ENCODE measurements at places on chromosomes 7 and 10. TPM values are rescaled to one million over a fixed set of nuclear protein-coding genes. Genes with fewer than 3 reads are reported as not detected.

The CPVL gene
- total RNA-seq: not detected

DNA sequence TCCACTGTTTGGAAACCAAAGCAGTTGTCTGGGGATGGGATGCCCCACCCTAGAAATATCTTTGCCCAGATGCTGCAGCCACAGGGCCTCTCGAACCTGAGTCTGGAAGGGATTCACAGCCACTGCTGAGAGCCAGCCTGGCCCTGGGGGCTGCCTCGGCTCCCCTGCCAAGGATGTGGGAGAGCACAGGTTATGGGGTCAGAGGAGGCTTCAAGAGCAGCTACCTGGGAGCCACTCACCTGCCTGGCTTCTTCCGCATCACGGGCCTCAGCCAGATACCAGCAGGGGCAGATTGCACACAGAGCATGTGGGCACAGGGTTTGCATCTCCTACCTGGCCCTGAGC lies 5.4 kb upstream of the PWWP2B start:
- H3K27ac ChIP-seq: no peak overlapping the region
- H3K27me3 ChIP-seq: peaks cover 2% of the 10 kb centered on the region
- no peak for DNase-seq
- no peaks in the 10 kb centered on the region for H3K36me3 ChIP-seq
- no peak overlapping the region for H3K4me3 ChIP-seq

DNA sequence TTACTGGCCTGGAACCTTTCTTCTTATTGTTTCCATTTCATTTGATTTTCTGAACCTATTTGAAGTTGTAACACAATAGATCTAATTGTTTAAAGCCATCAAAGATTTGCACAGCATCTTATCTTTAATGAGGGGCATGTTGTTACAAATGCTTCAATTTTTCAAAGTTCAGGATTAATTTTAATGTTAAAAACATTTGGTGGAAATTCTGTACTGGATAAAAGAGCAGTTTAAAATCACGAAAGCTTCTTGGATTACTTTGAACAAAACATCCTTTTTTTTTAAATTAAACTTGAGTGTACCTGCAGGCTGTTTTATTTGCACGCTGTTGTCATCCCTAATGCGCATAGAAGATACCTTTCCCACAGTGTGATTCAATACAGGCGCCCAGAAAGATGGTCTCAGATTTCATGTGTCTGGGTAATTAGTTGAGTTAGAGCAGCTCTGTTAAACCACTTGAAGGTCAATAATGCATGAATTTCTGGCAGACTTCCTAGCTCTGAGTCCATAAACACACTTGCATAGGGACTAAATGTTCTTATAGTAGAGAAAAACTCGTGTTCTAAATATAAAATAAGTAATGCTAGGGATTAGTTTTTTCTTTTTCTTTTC lies 29.3 kb upstream of the DDX50 start:
- DNase-seq: peak; percentile 76
- H3K27me3 ChIP-seq: no peaks in the 10 kb centered on the region
- H3K4me1 ChIP-seq: peaks cover 28% of the 10 kb centered on the region
- no peak overlapping the region for H3K4me3 ChIP-seq
- peak overlapping the region; percentile 44 for H3K27ac ChIP-seq

DNA sequence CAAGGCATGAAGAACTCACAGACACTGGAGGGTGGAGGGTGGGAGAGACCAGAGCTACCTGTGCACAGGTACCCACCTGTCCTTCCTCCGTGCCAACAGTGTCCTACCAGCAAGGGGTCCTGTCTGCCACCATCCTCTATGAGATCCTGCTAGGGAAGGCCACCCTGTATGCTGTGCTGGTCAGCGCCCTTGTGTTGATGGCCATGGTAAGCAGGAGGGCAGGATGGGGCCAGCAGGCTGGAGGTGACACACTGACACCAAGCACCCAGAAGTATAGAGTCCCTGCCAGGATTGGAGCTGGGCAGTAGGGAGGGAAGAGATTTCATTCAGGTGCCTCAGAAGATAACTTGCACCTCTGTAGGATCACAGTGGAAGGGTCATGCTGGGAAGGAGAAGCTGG lies 21.8 kb downstream of the PRSS2 start:
- H3K4me1 ChIP-seq: peaks cover 3% of the 10 kb centered on the region
- no peak overlapping the region for H3K4me3 ChIP-seq
- no peaks in the 10 kb centered on the region for H3K36me3 ChIP-seq
- DNase-seq: no peak
- H3K27me3 ChIP-seq: peaks cover 48% of the 10 kb centered on the region

The CDNF gene
- 1.5 TPM for total RNA-seq

DNA sequence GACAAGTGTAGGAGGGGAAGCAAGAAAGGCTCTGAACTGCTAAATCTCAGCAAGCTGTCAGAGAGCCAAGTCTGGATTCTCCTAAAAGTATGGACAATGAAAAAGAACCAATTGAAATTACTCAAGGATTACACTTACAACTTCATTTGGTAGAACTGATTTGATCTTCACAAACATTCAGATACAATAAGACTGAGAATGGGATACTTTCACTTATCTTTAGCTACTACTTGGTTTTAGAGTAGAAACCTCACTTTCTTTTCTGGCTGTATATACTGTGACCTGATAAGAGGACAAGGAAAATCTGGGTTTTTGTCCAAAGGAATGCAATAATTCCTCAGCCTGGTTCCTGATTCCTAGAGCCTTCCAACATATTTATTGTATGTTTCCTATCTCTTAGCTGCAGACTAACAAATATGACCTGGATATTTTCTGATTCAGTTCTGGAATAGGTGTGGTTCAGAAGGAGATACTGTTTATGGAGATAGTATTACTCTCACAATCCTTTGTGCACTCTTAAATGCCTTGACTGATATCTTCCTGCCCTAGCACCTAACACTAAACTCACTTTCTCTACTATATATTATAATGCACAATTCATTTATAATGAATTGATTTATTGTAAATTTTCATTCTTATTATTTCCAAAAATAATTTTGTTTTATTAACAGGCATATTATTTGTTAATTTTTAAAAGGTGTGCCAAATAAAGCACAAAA lies 7.3 kb downstream of the SEMA3A start:
- peaks cover 20% of the 10 kb centered on the region for H3K36me3 ChIP-seq
- no peaks in the 10 kb centered on the region for H3K27me3 ChIP-seq
- peaks cover 80% of the 10 kb centered on the region for H3K4me1 ChIP-seq
- H3K27ac ChIP-seq: peak overlapping the region; percentile 66

The SPAM1 gene
- not detected for total RNA-seq

- H3K27me3 ChIP-seq: no peaks in the 10 kb centered on the region
- no peaks in the 10 kb centered on the region for H3K36me3 ChIP-seq
- DNase-seq: no peak
- H3K27ac ChIP-seq: no peak overlapping the region
- no peak overlapping the region for H3K4me3 ChIP-seq
Measured at GRCh38 chr10:119412244-119413092, 130.1 kb downstream of the RGS10 start.

Measured in HFFc6 (cell line).